Pulmonary artery endothelial cell (primary cell): ENCODE measurements at places on chromosomes 7 and 10. TPM values are rescaled to one million over a fixed set of nuclear protein-coding genes. Genes with fewer than 3 reads are reported as not detected.

DNA sequence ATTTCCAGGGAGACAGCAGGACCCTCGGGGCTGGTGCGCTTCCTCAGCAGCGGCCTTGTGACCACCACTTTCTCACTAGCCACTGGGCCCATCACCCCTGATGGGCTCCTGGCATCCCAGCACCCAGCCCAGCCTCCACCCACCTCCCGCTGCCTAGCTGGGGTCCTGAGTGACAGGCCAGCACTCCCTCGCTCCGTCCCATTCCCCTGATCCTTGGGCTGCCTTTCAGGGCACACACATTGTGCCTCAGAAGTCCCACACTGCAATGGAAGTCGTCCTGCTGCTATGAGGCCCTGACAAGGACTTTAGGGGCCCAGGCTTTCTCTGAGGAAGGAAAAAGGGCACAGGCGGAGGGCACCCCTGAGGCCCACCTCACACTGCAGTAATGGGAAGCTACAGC, 12.4 kb downstream of the CAMK2B start:
- DNase-seq, result no peak

DNA sequence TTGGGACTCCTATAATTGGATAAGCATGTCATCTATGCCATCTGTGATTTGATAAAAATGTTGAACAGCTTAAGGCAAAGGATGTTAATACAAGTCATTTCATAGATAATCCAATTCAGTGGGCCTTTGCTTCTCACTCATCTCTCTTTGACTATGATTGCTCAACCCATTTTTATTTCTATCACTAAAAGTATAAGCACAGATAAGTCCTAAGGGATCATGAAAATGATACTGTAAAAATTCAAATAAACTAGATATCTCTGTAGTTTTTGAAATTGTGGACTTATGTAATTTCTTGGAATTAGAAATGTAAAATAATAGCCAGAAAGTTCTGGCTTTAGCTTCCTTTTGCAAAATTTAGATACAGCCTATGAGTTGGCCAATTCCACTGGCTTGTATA, 440.3 kb downstream of the POM121L12 start:
- no peak for DNase-seq

DNA sequence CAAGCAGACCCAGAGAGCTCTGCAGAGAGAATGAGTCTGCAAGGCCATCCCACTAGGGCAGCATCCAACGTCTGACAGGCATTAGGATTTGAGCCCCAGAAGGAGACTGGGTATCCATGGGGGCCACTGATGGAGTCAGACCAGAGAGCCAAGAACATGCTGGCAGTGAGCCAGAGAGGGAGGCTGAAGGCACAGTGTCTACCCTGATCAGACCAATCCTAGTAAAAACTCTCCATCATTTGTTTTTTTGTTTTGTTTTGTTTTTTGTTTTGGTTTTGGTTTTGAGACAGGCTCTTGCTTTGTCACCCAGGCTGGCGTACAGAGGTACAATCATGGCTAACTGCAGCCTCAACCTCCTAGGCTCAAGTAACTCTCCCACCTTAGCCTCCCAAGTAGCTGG, 133.1 kb upstream of the LYZL2 start:
- DNase-seq, result no peak

Gene ADAM8
- 0.33 and 0.46 TPM in 2 replicates for total RNA-seq

Gene SFTPA2
- not detected in 2 replicates for total RNA-seq

- DNase-seq, result no peak
These were observed 107.5 kb upstream of the WAC start for GRCh38 chr10:28425422-28425821.

GRCh38 chr10:84177541-84178141, 4.0 kb downstream of the GPR15LG start:
- no peak for DNase-seq

DNA sequence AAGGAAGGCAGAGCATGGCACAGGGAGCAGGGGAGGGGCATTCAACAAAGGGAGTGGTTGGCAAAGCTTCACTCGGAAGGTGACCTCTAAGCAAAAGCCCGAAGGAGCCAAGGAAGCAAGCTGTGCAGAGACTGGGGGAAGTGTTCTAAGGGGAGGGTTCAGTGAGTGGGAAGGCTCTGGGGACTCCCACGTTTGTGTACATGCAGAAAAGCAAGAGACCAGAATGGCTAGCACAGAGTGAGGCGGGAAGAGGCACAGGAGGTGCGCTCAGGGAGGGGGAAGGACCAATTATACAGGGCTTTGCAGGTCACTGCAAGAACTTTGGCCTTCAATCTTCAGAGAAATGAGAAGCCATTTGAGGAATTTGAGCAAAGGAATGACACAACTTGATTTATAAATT, 7.4 kb downstream of the ARHGAP21 start:
- DNase-seq, result no peak

Gene CCT6A
- total RNA-seq, result 394 and 428 TPM in 2 replicates

Gene CDK6
- 22.0 and 33.7 TPM in 2 replicates for total RNA-seq

DNA sequence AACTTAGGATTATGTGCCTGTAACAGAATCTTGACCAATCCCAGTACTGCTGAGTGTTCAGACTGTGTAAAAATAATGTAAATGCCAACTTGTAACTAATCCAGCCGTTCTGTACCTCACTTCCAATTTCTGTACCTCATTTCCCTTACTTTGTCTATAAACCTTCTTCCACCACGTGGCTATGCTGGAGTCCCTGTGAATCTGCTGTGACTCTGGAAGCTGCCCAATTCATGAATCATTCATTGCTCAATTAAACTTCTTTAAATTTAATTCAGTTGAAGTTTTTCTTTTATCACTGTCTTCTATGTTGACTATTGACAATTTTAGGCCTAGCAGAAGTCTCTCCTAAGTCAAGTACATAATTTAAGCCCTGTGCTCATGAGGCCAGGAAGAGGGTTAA, 215.3 kb upstream of the RHOBTB1 start:
- no peak for DNase-seq

DNA sequence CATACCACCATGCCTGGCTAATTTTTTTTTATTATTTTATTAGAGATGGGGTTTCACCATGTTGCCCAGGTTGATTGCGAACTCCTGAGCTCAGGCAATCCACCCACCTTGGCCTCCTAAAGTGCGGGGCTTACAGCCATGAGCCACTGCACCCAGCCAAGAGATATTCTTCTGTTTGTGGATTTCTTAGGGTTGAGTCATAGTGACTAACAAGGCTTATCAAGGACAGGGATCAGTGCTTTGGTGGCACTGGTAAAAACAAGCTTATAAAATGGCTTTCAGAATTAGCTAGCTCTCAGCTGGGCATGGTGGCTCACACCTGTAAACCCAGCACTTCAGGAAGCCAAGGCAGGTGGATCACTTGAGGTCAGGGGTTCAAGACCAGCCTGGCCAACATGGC, 122.4 kb downstream of the ZNF248 start:
- DNase-seq, result no peak

- DNase-seq, result no peak
These were observed 201.3 kb downstream of the SLC25A13 start for GRCh38 chr7:96120445-96121225.

DNA sequence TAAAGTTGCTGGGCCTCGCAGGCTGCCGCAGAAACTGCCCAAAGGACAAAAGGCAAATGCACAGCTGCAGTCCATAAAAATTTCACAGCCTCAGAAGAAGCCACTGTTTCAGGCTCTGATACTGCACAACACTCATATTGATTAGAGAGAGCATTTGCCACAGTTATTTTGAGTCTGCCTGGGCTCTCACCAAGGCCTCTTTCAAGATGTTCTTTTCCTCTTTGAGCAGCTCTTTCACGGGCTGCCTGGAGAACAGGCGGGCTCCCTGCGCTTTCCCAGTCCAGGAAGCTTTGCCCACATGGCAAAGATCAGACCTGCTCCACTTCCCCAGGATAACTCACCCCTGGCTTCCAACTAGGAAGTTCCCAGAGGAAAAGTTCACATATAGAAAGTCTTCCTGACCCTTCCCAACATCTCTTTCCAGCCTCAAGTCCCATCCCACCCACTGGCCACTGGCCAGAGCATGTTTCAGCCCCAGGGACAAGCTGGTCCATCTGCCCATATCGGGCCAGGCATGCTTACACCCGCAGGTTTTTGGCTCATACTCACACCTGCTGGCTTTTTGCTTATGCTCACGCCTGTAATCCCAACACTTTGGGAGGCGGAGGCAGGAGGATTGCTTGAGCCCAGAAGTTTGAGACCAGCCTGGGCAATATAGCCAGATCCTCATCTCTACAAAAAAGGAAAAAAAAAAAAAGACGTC, 3.3 kb downstream of the SLIT1 start:
- DNase-seq, result no peak
